T-helper 9 cell (primary cell): ENCODE measurements at places on chromosomes 1 and 21.

- DNase-seq: no peak
These were observed 4.0 kb upstream of the LHX8 start for GRCh38 chr1:75129983-75130789.

GRCh38 chr1:52238474-52238873, 96.6 kb downstream of the ZFYVE9 start:
- no peak for DNase-seq

- DNase-seq: no peak
These were observed 54.0 kb upstream of the SYT6 start for GRCh38 chr1:114207635-114208034.

- no peak for DNase-seq
These were observed 408.5 kb upstream of the NEGR1 start for GRCh38 chr1:72690871-72691270.

GRCh38 chr1:246302251-246302625, 204.8 kb downstream of the SMYD3 start:
- DNase-seq: no peak

DNA sequence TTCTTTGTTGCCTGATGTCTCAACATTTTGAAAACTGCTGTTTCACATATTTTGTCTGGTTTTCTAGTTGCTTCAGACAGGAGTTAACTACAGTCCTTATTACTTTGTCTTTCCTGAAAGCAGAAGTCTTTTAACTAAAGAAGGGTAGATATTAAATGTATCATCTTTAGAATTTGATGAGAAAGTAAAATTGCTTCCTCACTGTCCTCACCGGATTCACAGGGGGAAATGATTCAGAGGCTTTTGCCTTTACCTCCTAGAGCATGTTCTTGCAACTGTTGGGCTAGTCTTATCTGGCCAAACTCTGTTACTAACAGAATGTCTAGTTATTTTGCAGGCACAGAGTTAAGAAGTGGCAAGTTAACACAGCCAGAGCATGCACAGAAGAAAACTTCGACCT, 107.2 kb upstream of the VAV3 start:
- DNase-seq: no peak

GRCh38 chr1:208807446-208808127, 563.4 kb upstream of the PLXNA2 start:
- DNase-seq: no peak

GRCh38 chr1:72278461-72278860, 3.9 kb downstream of the NEGR1 start:
- no peak for DNase-seq

DNA sequence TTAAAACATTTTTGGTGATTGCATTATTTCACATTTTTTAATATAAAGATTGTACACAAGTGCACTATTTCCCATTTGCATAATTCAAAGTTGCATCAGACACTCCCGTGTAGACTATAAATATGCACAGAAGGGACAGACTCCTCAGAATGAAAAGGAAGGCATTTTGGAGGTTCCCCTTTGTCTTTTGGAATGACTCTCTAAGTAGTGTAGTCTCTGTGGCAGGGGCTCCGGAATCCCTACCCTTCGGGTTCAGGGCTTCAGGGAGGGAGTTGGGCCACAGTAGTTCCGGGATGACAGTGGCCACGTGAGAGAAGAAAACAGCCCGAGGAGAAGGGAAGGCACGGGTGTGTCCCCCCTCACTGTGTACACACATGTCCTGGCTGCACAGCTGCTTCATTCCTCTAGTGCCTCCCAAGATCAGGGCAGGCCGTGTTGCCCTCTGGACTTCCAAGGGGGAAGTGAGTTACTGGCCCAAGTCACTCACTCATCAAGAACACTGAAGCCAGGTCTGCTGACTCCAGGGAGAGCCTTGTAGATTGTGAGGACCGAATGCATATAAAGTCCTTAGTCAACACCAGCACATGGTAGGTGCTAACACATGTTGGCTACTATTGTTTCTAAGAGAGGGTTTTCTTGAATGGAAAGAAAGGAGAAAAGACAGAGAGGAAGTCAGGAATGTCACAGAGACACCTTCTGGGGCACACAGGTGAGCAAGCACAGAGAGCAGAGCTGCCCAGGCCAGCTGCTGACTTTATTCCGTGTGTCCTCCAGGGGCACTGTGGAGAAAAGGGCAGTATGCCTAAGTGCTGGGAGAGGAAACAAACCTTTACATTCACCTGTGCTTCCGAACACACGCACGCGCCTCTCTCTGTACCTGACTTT, 39.8 kb downstream of the LHX4 start:
- no peak for DNase-seq

- no peak for DNase-seq
These were observed 1121.7 kb upstream of the PRMT6 start for GRCh38 chr1:105934806-105935205.

DNA sequence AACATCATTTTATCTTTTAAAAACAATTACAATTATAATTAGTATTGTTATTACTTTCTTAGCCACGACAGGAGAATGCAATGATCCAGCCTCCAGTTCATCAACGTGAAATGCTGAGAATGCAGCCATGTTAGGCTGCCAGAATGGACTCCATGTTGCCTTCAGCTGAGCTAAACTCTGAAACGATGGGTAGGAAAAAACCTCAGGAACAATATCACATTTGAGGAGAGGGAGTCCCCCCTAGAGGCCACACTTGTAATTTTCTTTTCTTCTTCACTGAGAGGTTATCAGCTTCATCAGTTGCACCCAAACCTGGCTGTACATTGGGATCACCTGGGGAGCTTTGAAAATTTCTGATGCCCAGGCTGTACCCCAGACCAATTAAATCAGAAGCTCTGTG, 34.6 kb upstream of the DNAH14 start:
- DNase-seq: no peak

GRCh38 chr1:41353744-41354143, 7.5 kb upstream of the FOXO6 start:
- no peak for DNase-seq
